ENCODE measurements at places on chromosomes 13 and 19.
A peak's percentile ranks its signal among the peaks of the same experiment; 100 is the strongest.

GRCh38 chr13:26719356-26719945 lies 41.1 kb downstream of the GPR12 start:
- DNase-seq = no peak

DNA sequence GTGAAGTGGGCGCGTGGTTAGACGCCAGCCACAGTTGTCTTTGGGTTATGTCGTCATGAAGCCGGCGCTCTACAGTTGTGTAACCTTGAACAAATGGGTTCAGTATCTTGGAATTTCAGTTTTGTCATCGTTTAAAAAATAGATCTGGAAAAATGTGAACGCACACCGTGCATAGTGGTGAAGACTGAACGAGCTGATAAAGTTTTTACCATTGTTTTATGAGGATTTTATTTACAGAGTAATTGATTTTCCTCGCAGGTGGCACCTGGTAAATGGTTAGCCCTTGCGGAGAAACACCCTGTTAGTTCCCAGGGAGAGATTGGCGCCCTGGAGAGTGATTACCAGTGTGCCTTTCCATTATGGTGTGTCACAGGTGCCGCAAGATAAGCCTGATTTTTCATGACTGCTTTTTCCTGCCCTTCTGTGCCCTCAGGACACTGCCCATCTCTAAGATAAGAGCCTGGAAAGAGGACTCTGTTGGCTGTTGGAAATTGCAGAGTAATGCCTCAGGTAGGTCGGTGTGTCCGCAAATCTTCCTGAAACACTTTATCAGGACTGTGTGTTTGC lies 577 bp downstream of the ZNF181 start:
- no peak for DNase-seq

DNA sequence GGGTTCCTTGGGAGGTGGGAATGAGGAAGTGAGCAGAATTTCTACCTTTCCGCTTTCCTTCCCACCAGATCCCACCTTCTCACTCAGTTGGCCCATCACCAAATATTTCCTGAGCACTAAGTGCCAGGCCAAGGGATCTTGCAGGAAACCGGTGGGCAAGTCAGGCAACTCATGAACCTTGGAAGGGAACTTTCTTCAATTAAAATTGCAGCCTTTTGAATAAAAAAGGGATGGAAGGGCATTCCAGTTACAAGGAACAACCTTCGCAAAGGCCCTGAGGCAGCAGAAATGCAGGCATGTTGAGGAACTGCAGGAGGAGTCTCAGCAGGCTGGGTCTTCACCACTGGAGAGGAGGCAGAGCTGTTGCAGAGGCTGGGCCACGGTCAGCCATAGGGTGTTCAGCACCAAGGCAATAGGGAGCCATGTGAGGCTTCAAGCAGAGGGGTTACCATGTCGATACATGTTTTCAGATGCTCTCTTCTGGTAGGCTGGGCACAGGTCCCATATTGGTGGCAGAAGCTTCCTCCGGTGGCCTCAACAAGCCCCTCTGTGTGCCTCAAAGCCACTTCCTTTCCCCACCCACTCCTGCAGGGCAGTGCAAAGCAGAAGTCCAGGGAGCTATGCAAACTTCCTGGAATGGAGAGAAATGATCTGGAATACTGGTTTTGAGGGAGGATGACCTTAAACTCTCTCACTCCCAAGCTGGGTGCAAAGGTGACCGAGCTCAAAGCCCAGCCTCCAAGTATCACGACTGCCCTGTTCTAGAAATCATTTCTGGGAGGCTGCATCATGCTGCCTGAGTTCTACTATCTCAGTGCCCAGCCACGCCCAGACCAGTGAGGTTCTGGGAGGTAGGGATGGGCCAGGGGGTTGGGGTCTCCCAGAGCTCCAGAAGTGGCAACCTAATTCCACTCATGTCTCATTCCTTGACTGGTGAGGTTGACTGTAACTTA lies at the start of gene FUT6:
TSS of gene FUT6 (minus strand) at position 638 of the 953 bp plus-strand sequence. CDS start 7,135 bp downstream, outside the sequence.
- no peak for DNase-seq

GRCh38 chr19:7840629-7841028 lies 10.6 kb downstream of the EVI5L start:
- DNase-seq = no peak

DNA sequence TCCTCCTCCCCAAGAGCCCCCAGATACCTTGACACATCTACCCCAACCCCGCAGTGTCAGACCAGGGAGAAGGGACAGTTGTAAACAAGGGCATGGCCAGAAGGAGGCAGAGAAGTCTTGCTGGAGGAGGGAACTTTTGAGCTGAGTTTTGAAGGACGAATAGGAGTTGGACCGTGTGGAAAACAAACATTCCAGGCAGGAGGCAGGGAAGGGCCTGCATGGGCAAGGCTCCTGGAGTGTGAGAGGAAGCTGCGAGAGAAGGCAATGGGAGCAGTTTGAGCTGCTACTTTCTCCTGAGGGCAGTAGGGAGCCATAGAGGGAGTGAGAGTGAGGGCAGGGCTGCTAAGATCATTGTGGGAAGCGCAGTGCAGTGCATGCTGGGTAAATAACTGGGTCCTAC lies 23.3 kb downstream of the IL12RB1 start:
- no peak for DNase-seq

DNA sequence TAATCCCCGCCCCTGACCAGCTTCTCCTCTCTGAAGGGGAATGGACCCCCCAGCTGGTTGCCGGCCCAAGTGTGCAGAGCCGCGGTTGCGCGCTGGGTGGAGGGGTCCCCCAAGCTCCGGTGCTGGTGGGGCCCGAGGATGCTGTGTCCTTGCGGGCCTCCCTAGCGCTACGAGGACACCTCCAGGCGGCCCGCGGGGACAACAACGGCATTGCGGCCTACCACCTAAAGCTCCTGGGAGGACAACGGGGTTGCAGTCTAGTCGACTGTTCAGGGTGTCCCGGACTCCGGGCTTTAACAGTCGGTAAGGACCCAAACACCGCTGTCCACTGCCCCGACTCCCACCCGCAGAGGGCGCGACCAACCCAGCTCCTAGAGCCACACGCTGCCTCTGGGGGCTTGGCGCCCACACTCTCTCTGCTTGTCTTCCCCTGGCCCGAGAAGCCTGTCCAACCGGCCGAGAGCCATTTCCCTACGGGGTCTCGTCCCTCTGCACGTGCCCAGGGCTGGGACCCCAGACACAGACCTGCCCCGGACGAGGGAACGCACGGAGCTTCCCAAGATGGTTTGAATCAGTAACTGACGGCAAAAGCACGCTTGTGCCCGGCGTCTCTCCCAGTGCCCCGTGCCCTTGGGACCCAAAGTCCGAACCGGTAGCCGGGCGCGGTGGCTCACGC lies 927 bp upstream of the SDHAF1 start:
- DNase-seq = peak; percentile 33

- DNase-seq = no peak
These were observed 134.5 kb downstream of the PTPRS start for GRCh38 chr19:5205937-5206750.

DNA sequence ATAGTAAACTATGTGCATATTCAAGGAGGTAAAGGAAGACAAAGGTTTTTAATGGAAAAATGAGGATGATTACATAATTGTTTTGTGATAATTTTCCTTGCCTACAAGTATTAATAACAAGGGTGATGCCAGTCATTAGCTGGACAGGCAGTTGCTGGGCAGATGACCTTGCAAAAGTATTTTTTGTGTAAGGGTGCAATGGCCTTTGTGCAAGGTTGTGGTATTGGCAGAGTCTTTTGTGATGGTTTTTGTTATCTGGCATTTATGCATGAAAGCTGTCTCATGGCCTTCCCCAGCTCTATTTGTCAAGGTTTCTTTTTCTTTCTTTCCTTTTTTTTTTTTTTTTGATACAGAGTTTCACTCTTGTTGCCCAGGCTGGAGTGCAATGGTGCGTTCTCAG lies 4.3 kb upstream of the COMMD6 start:
- no peak for DNase-seq
